Psoas muscle (tissue), 8 donors: ENCODE measurements at places on chromosomes 2 and 18. TPM values are rescaled to one million over a fixed set of nuclear protein-coding genes. Genes with fewer than 3 reads are reported as not detected.

DNA sequence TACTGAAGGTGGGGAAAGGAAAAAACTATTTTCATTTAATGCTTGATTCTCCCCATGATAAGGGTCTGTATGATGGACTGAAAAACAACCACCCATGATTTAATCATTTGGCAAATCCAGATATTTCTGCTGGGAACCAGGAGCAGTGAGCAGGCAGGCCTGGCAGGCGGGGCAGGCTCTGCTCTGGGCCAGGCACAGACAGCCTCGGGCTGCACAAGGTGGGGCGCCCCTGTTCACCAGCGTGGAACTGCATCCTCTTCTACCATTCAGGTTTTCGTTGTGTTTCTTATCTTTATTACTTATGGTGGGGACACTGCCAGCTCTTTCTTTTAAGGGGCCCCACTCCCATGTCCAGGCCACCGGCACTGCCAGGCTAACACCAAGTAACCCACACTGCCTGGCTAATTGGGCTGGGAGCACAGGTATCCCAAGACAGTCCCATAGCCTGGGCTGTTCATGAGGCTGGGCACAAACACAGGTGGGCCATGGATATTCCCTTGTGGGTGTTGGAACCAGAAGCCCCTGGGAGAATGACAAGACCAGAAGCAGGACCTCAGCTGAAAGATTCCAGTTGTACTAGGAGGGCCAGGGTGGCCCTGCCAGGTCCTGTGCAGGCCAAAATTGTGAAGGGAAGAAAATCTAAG lies 57.1 kb upstream of the RALBP1 start:
- H3K27ac ChIP-seq = no peak overlapping the region
- H3K4me3 ChIP-seq = no peak overlapping the region
- H3K4me1 ChIP-seq = peaks cover 11% of the 10 kb centered on the region
- no peaks in the 10 kb centered on the region for H3K36me3 ChIP-seq
- DNase-seq = no peak

LDLRAD4 gene
- total RNA-seq = 3.8 TPM

- H3K27ac ChIP-seq = no peak overlapping the region
- H3K36me3 ChIP-seq = peaks cover 6% of the 10 kb centered on the region
- no peak overlapping the region for H3K4me3 ChIP-seq
- H3K27me3 ChIP-seq = no peaks in the 10 kb centered on the region
- no peak for DNase-seq
- peaks cover 12% of the 10 kb centered on the region for H3K4me1 ChIP-seq
Measured at GRCh38 chr18:62829936-62830335, 114.6 kb downstream of the PHLPP1 start.

DNA sequence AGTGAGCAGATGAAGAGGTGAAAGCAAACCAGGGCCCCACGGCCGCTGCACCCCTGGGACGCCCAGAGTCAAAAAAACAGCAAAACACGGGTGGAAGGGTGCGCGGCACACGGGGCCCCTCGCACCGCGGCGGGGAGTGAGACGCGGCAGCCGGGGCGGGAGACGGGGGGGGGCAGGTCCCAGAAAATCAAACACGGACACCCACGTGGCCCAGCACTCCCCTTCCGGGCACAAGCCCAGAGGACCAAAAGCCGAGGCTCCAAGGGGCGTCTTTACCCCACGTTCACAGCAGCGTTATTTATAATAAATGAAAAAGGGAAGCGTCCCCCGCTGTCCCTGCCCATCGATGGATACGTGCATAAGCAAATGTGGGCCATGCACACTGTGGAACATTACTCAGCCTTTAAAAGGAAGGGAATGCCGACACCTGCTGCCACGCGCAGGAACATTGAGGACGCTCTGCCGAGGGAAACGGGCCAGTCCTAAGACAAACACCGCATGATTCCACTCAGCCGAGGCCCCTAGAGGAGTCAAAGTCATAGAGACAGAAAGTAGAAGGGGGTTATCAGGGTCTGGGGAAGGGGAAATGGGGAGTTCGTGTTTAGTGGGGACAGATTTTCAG lies 677 bp upstream of the COPS9 start:
- H3K4me3 ChIP-seq = peak overlapping the region; percentile 99
- peak overlapping the region; percentile 86 for H3K27ac ChIP-seq
- no peaks in the 10 kb centered on the region for H3K36me3 ChIP-seq
- no peaks in the 10 kb centered on the region for H3K27me3 ChIP-seq
- DNase-seq = no peak

DNA sequence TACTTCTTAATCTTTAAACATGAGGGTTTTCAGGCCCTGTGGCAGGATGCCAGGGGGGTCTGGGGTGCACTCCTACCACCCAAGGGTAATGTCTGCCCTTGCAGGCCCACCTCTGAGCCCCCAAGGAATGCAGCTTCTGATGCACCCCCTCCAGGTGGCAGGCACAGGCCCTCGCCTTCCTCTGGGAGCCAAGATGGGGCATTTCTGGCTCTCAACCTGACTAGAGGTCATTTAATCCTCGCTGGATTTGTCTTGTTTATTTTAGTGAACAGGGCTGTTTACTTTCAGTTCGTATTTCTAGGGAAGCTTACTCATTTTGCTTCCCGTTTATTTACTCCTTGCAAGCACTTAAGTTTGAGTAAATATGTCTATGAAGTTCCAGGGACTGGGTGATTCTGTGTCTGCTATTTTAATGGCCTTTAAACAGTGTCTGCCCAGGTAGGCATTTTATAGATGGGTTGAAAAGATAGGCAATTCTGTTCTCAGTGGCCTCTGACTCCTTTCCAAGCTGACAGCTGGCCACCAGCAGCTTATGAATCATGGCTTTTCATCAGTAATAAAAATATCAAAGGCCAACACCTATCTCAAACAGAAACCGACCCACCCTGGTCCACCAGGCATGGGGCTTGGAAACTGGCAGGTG lies 11.1 kb upstream of the DNPEP start:
- H3K4me1 ChIP-seq = peaks cover 56% of the 10 kb centered on the region
- H3K36me3 ChIP-seq = no peaks in the 10 kb centered on the region
- peak overlapping the region; percentile 91 for H3K27ac ChIP-seq
- H3K4me3 ChIP-seq = peak overlapping the region; percentile 48
- DNase-seq = peak; percentile 65
